Bone marrow (tissue), 2 donors: ENCODE measurements at places on chromosomes 2 and 18.

- no peak for DNase-seq
Measured at GRCh38 chr18:10061566-10062140, 147.8 kb downstream of the VAPA start.

GRCh38 chr18:41753826-41754225 is 201.2 kb upstream of the PIK3C3 start:
- DNase-seq = no peak

GRCh38 chr2:43486603-43487002 is 109.2 kb downstream of the THADA start:
- DNase-seq = peak; percentile 45

GRCh38 chr2:30732876-30733275 is 74.4 kb downstream of the CAPN13 start:
- no peak for DNase-seq

GRCh38 chr2:171086352-171087290 is 74.1 kb downstream of the TLK1 start:
- DNase-seq = no peak

DNA sequence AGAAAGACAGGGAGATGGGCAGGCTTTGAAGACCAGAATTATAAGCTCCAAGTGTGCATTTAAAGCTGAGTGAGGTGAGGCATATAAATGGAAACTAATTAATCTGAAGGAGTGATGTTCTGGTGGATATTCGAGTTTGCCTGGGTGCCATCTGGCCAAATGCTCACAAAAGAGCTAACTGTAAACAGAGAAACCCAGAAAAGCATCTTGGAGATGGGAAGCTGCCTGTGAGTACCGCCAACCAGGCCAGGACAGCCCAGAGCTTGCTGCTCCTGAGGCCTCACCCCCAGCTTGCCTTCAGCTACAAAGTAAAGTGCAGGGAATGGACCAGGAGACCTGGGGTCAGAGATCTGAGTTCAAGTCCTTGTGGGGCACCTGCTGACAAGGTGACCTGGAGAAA is 446.1 kb upstream of the MYT1L start:
- DNase-seq = no peak

- no peak for DNase-seq
Measured at GRCh38 chr2:171406044-171406443, 27.7 kb downstream of the METTL8 start.

GRCh38 chr2:7773362-7774360 is 856.4 kb downstream of the RNF144A start:
- DNase-seq = peak; percentile 52
